T-helper 22 cell (primary cell): ENCODE measurements at places on chromosomes 2 and 18.

GRCh38 chr2:237718277-237718634 lies 80.3 kb upstream of the RBM44 start:
- no peak for DNase-seq

GRCh38 chr2:219638217-219638947 lies 11.0 kb downstream of the SLC4A3 start:
- no peak for DNase-seq

DNA sequence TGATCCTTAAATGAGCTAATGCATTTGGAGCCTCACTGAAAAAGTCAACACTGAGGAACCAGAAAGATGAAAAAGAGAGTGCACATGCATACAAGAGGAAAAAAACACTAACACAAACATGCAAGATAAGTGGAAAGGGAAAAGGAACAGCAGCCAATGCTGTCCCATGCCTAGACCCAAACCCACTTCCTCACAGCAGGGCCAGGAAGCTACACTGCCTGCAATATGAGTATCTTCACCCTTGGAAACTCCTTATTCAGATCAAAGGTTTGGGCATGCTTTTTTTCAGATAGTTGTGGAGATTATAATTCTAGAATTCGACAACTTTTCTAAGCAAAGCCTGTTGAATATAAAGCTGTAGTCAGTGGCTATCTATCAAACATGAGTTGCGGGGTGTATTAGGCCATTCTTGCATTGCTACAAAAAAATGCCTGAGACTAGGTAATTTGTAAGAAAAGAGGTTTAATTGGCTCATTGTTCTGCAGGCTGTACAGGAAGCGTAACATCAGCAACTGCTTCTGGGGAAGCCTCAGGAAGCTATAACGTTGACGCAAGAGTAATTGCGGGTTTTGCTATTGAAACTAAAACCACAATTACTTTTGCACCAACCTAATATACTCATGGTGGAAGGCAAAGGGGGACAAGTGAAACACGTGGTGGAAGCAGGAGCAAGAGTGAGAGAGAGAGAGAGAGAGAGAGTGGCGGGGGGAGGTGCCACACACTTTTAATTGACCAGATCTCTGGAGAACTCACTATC lies 138.2 kb downstream of the MBD2 start:
- peak; percentile 7 for DNase-seq

DNA sequence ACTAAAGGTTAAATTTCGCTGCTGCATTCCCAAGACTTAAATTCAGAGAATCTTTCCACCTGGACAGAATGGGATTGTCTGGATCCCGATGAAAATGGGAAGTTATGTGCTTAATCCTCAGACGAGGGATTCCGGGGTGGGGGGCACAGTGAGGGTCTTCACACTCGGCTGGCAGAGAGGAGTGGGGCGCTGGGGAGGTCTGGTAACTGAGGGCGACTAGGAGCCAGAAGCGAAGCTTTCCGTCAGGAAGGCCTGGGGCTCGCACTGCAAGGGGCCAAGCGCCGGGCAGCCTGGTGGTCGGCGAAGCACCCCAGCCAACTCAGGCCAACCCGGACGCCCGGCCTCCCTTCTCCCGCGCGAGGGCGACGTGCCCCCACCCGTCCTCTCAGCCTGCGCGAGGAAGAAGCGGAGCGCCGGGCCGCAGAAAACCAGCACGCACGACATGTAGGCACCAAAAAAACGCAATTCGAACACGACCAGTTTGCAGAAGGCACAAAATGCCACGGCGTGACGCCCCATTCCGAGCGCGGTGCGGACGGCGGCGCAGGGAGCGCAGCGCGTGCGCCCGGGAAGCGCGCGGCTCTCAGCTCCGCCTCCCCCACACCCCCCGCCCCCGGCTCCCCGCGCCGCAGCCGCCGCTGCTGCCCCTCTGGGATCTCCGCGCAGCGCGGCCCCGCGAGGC lies 188.1 kb downstream of the ZEB2 start:
- no peak for DNase-seq

DNA sequence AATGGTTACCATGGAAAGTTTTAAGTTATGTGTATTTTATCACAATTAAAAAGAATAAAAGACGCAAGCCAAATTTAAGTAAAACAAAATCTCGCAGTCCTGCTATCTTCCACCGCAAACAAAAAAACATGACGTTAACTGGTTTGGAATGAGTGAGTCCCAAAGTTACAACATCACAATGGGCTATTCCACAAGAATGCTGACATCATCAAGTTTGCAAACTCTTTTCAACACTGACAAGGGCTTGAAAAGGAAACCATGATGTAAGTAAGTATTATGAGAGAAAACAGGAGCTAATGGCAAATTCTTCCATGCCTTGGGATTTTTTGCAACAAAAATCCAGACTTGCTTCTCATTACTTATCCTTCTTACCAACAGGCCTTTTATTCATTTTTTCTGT lies 31.1 kb downstream of the SIGLEC15 start:
- DNase-seq, result no peak

DNA sequence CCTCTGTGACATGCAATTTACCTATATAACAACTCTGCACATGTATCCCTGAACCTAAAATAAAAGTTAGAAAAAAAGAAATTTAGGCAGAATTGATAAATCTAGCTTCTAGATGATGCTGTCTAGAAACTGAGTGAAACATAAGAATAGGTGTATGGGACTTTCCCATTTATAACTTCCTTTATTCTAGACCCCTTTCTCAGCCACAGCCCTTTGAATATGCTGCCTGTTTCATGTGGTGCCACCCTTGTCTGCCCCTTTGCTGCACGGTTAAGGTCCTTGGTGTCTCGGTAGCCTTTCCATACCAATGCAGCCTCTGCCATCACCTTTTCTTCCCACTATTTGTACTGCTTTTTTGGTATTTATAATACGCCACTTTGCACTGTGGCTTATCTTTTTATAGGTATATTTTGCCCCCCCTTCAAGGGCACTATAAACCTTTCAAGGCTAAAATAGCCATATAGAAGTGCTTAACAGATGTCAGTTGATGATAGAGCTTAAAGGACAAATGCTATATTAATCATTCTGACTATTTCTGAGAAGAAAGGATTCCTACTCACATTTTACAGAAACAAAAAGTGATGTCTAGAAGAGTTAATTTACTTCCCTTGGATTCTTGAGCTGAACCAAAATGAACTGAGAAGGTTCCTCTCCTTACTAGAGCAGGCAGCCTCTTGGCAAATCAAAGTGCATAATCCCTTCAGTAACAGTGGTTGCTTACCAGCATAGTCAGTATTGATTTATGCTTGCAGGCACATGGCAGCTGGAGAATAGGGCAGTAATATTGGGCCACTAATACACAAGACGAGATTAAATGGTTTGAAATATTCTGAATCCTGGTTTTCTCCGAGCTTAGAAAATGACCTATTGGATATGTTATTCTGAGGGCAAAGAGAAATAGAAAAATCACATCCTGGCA lies 88.1 kb upstream of the CYP26B1 start:
- DNase-seq, result no peak

GRCh38 chr2:214810671-214811070 lies 1.2 kb upstream of the BARD1 start:
- no peak for DNase-seq

GRCh38 chr2:7704296-7704865 lies 787.2 kb downstream of the RNF144A start:
- DNase-seq, result no peak

- DNase-seq, result no peak
Observed at GRCh38 chr2:72136331-72136730, 11.3 kb downstream of the CYP26B1 start.

- no peak for DNase-seq
Observed at GRCh38 chr2:113888641-113889470, 1.0 kb upstream of the ACTR3 start.

GRCh38 chr2:88331239-88331638 lies 121.3 kb downstream of the FOXI3 start:
- no peak for DNase-seq

GRCh38 chr2:96507957-96508520 lies 2.9 kb upstream of the NEURL3 start:
- DNase-seq, result peak; percentile 67

GRCh38 chr18:62566199-62566598 lies 43.4 kb downstream of the ZCCHC2 start:
- DNase-seq, result no peak

GRCh38 chr2:69798290-69798908 lies 31.1 kb upstream of the GMCL1 start:
- no peak for DNase-seq

DNA sequence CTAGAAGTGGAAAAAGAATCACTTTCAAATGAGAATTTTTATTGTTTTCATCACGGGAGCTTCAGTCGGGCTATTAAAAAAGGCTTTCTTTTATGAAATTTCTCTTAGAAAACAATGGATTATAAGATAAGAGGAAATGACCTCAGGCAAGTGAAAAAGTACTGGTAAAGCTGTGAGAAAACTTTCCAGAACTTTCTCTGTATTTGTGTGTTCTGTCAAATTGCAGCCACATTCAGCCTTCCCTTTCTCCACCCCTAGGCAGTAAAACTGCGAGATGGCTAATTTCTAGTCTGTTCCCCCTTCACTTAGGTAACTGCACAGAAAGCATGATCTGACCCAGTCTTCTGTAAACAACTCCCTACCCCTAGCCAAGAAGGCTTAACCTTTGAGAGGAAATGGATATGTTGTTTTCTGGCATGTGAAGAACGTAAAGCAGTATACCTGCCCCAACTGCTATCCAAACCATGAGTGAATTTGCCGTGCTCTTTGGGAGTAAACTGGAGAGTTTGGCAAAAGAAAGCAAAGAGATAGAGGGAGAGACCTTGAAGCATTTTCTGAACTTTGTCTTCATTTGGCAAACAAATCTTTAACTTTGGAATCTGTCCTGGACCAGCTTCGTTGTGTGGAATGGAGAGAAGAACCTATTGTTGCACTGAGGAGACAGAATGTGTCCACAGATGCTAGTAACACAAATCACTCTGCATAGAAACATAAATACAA lies 105.4 kb downstream of the ETAA1 start:
- no peak for DNase-seq

GRCh38 chr2:187187519-187187918 lies 260.5 kb downstream of the CALCRL start:
- DNase-seq, result no peak

DNA sequence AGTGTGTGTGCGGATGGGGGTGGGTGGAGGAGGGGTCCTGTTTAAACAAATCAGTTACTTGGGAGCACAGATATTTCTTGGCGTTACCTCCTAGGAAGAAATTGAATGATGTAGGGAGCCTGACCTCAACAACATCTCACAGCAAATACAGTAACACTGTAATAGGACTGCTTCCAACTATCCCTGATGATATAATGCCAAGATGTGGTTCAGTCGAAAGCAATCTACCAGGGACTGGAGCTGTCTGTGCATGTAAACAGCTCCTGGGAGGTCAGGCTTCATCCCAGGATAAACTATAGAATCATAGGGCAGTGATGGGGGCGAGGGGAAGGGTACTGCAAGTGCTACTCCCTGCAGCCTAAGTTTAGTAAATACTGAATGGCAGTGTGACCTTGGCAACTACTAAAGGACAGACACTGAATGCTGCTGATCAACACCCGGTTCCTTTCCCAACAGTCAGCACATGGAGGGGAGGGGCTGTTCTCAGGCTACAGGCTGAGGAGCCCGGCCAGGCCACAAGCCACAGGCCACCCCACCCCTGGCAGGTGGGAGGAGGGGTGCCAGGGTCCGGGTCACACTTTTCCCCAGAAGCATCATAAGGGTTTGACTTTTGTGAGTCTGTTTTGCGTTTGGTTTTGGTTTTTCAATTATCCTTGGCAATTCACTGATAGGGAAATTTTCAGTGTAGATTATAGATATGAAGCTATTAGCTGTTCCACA lies 85.3 kb upstream of the ZNF397 start:
- no peak for DNase-seq

DNA sequence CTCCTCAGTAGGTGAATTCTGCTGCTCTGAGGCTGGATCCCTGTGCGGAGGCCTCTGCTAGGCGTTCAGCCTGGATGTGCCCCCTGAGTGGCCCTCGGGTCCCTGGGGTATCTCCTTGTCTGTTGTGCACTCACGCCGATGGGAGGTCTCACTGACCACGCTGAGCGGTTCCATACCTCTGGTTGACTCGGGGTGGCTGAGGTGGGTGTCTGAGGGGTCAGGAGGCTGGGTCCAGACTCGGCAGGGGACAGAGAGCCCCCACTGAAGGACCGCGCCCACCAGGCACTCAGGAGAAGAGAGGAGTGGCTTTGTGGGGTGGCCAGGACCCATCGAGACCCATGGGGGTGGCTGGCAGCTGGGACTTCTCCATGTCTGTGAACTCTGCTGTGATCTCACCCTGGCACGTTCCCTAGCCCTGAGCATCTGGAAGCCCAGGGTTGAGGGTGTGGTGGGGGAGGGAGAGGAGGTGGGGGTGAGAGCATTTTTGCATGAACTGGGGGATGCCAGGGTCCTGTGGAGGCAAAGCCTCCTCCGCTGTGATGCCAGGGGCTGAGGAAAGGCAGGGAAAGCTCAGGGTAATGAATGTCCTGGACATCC lies 53.7 kb downstream of the TWIST2 start:
- no peak for DNase-seq

- no peak for DNase-seq
Observed at GRCh38 chr2:108823286-108823685, 36.7 kb downstream of the CCDC138 start.

DNA sequence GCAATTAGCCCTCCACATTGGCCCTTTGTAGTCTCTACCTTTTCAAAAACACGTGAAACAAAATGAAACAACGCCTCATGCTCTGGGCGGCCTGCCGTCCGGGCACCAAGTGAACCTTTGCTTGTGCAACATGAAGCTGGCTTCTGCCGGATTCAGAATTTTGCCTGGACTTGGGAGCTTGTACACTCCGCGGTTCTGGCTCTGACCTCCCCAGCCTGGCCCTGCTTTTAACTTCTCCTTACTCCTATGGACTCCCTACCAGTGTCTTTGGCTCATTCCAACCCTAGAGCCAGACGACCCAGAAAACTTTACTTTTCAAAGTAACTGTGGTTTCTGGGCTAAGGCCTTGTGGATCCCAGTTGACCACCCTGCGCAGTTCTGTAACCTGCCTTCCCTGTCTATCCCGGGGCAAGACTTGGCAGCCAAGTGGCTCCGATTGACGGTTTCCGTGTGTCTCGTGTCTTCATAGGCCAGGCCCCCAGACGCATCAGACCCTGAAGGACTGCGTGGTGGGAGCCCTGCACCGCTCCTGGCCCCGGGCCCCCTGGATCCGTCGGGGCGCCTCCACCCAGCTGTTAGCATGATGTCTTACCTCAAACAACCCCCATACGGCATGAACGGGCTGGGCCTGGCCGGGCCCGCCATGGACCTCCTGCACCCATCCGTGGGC lies 1.9 kb downstream of the OTX1 start:
- DNase-seq, result no peak

DNA sequence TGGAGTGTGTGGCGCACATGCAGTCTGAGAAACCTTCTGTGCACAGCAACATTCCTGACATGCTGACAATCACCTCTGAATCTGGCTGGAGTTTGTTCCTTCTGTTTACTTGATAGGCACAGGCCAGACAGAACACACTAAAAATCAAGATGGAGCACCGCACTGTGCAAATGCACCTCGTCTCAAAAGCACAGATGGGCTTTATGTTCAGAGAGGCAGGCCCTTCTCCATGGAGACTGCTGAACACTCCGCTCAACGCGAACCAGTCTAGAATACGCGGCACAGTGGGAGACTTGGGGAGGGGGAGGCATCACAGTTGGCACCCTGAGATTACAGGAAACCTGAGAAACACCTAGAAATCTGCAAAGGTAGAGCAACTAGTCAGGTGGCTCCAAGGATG lies 58.4 kb upstream of the DNMT3A start:
- DNase-seq, result no peak
